ENCODE measurements at places on chromosomes 5 and 9.

GRCh38 chr9:83036043-83036442 is 26.9 kb downstream of the RASEF start:
- DNase-seq, result no peak

DNA sequence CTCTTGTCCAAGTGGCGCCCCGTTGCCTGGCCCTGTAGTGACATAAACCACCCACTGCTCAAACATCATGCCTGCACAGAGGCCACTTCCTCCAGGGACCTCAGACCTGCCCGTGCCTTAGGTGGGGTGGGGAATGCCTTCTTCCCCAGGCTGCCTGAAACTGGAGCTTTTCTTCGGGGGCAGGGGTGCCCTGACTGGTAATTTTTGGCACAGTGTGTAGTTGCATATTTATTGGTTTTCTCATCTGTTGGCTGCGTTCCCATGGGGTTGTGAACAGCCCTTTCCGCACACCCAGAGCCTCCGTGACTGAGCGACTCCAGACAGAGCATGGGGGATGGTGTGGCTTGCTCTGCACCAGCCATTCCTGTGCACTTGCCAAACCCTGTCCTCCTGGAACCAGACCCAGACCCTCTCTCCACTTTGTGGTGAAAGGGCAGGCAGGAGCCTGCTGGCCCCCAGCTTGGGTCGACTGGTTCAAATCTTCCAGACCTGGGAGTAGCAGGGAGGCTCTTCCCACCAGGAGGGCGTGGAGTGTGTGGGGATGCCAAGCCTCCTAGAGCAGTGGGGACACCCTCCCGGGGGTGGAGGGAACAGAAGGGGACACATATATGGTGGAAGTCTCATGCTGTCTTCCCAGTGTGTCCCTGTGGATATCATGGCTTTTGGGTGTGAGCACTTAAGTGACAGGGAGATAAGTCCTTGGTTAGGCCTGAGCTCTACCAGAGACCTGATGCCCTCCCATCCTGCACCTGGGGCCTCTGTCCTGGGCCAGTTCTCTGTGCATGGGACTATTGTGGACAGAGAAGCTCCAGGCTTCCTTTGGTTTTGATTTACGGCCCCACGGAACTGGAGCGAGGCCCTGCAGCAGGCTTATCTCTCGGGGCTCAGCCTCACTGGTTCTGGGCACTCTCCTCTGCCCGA is 39.6 kb downstream of the WNK2 start:
- no peak for DNase-seq

GRCh38 chr9:93467062-93467416 is 13.7 kb upstream of the FAM120AOS start:
- DNase-seq, result no peak

DNA sequence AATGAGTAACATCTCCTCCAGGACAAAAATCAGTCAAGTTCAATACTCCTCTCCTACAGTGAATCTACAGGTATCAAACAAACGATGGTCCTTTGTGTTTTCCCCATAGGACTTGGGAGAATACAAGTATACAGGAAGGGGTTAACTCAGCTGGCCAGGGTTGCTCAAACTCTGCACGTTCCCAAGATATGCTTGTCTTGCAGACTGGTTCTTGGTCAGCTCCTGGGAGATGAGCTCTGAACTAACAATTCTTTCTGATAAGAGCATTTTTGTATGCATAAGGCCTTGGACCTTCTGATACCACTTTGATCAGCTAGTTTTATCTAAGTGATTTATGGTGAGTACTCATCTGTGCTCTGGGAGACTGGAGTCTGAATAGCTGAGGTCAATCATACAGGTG is 42.1 kb downstream of the LOX start:
- no peak for DNase-seq

DNA sequence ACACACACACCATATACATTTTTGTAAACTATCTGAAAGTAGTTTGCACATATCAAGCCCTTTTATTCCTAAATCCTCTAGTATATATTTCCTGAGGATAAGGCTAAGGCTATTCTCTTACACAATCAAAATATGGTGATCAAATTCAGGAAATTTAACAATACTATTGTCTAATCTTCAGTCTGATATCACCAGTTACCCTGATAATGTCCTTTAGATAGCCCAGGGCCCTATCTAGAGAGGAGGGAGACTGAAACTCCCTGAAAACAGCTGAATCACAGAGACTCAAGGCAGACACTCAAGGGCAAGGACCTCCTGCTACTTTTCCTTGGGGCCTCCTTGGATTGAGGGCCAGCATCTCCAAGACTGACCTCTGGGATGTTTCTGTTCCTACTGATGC is 30.4 kb downstream of the PTTG1 start:
- DNase-seq, result no peak

DNA sequence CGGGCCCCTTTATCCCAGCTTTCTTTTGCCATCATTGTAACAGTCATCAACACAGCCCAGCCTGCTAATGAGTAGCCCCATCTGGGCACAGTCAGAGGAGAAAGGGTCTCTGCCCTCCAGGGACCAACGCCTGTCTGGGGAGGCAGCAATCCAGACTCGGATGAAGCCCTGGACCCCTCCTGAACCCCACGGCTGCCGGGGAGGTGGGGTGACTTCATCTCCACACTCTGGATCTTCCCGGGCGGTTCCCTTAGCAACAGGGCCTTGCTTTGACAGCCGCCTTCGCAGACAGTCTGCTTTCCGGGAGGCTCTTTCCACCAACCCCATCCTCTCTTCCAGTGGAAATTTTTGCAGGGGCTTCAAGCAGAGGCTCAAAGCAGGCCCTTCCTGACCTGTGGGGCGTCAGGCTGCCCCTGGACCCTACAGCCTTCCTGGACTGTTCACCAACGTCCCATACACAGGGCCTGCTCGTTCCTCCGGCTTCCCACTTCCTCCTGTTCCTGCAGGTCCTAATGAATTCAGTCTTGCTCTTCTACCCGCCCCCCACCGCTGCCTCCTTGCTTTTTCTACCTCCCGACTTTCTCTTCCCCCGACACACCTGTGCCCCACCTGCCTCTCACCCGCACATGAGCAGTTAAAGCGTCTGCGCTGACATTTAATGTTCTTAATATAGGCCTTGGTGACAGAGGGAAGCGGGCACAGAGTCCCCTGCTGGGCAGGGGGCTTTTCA is 161.7 kb upstream of the MVB12B start:
- no peak for DNase-seq

DNA sequence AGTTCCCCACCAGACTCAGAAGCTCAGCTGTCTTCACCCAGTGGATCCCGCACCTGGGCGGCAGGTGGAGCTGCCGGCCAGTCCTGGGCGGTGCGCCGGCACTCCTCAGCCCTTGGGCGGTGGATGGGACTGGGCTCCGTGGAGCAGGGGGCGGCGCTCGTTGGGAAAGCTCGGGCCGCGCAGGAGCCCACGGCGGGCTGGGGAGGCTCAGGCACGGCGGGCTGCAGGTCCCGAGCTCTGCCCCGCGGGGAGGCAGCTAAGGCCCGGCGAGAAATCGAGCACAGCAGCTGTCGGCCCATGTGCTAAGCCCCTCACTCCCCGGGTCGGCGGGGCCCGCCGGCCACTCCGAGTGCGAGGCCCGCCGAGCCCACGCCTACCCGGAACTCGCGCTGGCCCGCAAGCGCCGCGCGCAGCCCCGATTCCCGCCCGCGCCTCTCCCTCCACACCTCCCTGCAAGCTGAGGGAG is 560.0 kb downstream of the BRINP1 start:
- no peak for DNase-seq

Measured in stimulated activated CD4-positive, alpha-beta T cell treated with anti-CD3 and anti-CD28 coated beads, Interleukin-2, amount 100 ng/mL, for 4 hours (primary cell).